ENCODE measurements at places on chromosomes 3 and 15.

DNA sequence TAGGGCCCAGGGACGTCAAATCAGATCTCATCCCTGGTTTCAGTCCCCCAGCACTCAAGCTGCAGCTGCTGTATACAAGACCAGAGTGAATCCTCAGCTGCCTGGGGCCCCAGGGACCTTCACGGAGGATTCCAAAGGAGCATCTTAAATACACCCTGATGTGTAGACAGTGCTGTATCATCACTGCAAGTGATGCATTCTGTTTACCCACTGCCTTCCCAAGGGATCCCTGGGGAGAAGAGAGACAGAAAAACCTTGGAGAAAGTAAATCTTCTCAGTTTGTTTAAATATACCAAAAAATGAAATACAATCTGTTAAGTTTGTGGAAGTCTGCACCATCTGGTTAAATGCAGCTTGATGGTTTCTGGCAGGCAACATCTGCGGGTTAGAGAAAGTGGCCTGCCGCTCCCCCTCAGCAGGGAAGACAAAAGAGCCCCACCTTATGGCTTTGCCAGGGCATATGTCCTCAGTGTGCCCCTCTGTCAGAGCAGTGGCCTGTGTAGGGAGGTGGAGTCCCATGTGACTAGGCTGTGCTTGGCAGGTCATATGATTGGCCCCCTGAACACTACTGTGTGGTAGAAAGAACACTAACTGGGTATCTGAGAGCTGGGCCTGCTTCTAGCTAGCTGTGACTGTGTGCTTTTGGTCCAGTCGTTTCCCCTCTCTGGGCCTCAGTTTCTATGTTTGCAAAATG is 222.2 kb upstream of the TRIM42 start:
- no peak for DNase-seq

- no peak for DNase-seq
Observed at GRCh38 chr3:44077267-44077666, 164.4 kb upstream of the TOPAZ1 start.

GRCh38 chr15:93253681-93254080 is 164.7 kb upstream of the RGMA start:
- DNase-seq: no peak

GRCh38 chr3:46665763-46666452 is 27.6 kb downstream of the ALS2CL start:
- DNase-seq: no peak
